ENCODE measurements at places on chromosomes 12 and 14.

- DNase-seq: peak; percentile 56
Observed at GRCh38 chr14:44149597-44149996, 357.5 kb downstream of the FSCB start.

DNA sequence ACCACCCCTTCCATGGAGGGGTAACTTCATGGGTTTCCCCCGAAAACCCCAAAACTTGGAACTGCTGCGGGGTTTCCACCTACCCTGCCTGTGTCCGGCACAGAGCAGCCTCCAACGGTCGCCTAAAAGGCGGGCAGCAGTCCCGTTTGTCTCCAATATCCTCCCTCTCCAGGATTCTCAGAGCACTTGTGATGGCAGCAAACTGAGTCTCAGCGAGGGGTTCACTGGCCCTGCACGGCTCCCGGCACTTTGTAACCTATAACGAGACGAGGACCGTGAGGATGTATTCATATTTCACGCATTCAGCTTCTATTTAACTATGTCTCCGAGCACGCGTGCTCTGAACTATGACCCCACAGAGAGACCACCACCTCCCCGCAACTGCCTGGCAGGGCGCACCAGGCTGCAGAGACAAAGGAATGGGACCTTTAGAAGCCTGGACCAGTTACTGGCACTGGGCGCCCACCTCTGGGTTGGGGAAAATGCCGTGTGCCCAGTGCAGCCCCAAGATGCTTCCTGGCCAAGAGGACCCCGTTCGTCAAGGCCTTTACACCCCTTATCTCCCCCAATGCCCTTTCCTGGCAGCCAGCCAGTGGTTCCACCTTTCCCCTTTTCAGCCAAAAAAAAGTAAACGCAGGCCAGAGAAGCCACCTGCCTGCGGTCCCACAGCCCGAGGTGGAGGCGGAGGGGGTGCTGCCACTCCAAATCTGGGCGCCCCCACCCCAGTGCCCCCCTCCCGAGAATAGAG is 173.1 kb upstream of the RTL1 start:
- DNase-seq: no peak

- DNase-seq: no peak
Observed at GRCh38 chr12:89538897-89539296, 13.1 kb upstream of the POC1B start.

DNA sequence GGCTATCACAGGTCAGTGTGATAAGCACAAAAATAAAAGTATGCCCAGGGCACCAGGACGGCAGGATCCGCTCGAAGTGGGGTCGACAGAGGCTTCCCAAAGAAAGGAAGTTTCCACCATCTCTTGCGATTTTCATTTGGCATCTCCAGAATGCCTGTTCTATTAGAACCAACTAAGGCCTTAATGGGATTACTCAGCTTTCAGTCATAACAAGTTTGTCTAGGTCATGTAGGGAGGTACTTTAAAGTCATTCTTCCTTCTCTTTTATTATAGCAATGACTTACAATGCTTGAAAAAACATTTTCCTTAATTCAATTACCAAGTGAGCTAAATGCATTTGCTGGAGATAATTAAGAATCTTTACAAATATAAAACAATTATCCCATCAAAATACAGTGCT is 83.6 kb upstream of the DIO3 start:
- no peak for DNase-seq

- DNase-seq: no peak
Observed at GRCh38 chr14:37140176-37140575, 32.2 kb downstream of the SLC25A21 start.

GRCh38 chr14:102241147-102241546 is 63.8 kb downstream of the MOK start:
- no peak for DNase-seq

DNA sequence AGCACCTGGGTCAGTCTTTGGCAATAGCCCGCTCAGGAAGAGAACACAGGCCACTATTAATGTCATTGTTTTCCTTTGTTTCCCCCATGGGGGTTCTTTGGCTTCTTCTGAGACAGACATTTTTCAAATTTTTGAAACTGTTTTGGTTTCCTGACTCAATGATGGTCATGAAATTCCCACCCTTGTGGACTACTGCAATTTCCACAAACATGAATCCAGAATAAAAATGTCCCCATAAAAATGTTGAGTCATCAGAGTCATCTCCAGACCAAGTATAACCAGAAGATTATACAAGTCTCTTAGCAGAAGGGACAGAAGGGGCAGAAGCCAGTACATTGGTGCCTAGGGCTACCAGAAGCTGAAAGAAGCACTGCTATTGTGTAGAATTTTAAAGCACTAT is 29.1 kb downstream of the SLCO1A2 start:
- no peak for DNase-seq

- DNase-seq: no peak
Observed at GRCh38 chr12:88388566-88389540, 191.4 kb downstream of the KITLG start.

DNA sequence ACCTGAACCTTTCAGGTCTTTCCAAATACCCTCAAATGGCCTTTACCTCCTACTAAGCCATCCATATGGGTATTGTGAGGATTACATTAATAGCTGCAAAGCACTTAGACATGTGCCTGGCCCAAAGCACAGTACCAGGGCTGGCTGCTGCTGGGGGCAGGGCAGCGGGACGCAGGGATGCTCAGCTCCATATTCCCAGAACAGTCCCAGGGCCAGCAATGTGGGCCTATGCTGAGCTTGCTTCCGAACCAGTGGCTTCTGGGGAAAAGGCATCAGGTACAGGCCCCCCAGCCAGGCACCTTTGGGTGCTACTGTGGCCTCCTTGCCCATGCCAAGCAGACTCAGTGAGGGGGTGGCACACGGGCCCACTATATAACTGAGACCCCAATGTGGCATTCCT is 10.4 kb downstream of the ACTN1 start:
- no peak for DNase-seq

- no peak for DNase-seq
Observed at GRCh38 chr12:55659486-55660385, 23.0 kb downstream of the OR10P1 start.

GRCh38 chr12:5806371-5807089 is 138.5 kb downstream of the ANO2 start:
- no peak for DNase-seq

- DNase-seq: no peak
Observed at GRCh38 chr14:70256601-70257000, 67.8 kb upstream of the SLC8A3 start.

GRCh38 chr14:92135269-92135668 is 13.5 kb downstream of the CPSF2 start:
- no peak for DNase-seq

- no peak for DNase-seq
Observed at GRCh38 chr12:106227641-106228319, 20.0 kb downstream of the CKAP4 start.

- DNase-seq: no peak
Observed at GRCh38 chr12:43143278-43143677, 408.7 kb downstream of the ADAMTS20 start.

- no peak for DNase-seq
Observed at GRCh38 chr12:88299567-88300101, 157.5 kb downstream of the TMTC3 start.

GRCh38 chr14:84065811-84066210 is 1464.1 kb upstream of the FLRT2 start:
- no peak for DNase-seq

DNA sequence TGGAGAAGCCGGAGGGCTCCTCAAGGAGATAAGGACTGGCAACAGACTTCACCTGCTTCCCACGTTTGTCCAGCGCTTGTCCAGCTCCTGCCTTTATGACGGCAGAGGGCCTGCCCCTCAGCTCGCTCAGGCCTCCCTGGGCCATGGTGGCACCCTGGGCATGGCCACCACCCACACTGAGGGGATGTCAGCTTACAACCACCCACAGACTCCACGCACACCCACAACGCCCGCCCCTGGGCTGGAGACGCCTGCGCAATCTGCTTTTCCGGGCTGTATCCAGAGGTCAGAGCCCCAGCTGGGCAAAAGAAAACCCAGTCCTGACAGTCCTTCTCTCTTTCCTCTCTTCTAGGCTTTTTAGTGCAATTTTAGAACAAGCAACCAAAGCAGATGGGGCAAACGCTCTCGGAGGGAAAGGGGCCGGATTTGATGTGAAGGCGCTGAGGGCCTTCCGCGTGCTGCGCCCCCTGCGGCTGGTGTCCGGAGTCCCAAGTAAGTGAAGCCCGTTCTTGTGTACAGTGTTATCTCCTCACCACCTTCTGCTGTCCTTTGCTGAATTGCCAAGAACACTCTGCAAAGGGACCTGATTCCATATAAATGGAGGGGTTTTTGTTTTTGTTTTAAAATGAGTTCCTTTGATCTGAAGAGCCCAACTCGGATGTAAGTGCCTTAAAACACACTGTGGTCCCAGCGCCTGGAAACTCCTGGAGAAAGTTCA is 337.4 kb upstream of the FKBP4 start:
- no peak for DNase-seq

- DNase-seq: no peak
Observed at GRCh38 chr14:68491793-68492192, 301.1 kb downstream of the ZFP36L1 start.

- no peak for DNase-seq
Observed at GRCh38 chr12:76264611-76265012, 83.6 kb downstream of the BBS10 start.

DNA sequence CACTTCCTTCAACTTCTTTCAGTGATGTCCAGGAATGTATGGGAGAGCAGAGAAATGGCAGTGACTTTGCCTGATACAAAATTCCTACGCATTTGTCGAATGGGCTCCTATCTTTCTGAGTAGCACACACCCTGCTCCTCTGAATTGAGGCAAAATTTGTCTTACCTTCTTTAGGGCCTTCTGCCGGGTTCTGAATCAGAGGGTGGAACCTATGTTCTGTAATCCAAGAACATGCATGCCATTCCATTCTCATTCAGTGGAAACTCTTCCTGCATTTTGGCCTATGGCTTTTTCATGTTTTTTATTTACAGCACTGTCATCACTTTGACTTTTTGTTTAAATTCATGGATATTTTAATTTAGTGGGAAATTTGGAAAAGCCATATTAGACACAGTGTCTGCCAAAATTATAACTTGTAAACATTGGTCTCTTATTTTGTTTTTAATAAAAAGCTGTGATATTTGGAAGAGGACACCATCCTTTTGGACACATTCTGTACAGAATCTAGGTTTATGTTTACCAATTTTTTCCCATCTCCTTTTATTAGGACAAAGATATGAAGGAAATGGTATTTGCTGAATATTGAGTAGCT is 402.2 kb upstream of the FAR2 start:
- DNase-seq: no peak

- peak; percentile 54 for DNase-seq
Observed at GRCh38 chr12:50986966-50987737, 34.8 kb downstream of the HIGD1C start.

DNA sequence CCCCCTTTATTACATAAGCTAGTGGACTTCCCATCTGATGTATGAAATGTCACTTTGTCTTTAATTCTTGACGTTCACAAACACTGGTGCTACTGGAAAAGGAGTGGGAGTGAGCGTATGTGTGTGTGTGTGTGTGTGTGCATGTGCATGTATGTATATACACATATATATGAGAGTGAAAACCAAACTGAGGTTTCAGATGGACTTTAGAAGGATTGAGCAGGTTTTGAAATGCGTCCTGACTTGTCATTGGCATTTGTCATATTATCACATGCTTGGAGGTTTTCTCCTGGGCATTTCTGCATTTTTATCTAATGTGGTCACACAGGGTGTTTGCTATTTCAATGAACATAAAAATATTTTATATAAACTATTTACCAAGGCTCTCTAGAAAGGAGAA is 1085.9 kb downstream of the BCL11B start:
- DNase-seq: no peak

DNA sequence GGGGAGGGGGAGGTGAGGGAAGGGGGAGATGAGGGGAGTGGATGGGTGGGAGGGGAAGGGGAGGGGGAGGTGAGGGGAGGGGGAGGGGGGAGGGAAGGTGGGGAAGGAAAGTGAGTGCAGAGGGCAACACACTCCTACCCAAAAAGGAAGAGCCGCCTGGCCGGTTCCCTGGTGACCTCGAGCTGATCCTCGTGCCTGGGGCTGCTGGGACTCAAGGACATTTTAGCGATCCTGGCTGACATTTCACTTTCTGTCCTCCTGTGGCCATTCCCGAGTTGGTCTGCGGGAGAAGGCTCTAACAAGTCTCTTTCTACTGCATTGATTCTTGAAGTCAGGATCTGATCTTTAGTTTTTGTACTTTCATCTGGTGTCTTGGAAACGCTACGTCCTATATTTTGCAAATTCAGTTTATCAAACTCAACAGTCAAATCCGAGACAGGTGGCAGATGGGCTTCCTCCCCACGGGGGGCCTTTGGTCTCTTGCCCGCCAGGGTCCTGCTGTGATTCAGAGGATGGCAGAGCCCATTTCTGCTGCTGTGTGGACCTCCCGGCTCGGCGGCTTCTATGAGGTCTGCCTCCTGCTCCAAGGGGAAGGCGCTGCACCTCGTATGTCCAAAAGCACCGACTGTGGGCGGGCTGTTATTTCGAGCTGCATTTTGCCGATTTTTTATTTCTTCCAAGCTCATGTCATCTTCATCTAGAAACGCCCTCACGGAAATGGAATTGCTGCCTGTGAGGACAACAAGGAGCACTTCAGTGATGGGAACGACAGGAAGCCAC is 19.1 kb downstream of the PGAM5 start:
- no peak for DNase-seq

DNA sequence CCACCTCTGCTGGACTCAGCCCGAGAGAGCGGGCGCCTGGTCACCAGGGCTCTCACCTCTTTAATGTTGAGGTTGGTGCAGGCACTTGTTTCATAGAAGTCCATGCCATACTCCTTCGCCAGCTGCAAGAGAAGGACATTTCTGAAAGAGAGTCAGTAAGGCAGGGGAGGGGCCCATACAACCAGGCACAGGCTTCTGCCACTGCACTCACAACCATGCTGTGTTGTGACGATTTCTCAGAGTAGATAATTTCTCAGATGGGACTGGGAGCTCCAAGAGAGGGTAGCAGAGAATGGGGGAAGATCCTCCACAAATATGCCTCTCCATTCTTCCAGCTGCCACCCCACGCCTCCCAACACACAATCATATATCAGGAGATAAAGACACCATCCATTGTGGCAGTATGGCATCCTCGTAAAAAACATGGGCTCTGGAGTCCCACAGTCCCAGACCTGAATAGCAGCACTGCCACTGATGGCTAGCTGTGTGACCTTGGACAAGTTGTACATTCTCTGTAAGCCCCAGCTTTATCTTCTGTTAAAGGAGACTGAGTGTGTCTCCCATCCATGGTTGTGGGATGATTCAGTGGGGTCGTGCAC is 6.2 kb upstream of the GPX2 start:
- no peak for DNase-seq

GRCh38 chr14:103386713-103387329 is 1.6 kb downstream of the MARK3 start:
- no peak for DNase-seq

GRCh38 chr12:47805417-47805816 is 14.3 kb downstream of the HDAC7 start:
- no peak for DNase-seq

GRCh38 chr14:100534528-100535286 is 52.5 kb downstream of the BEGAIN start:
- no peak for DNase-seq

GRCh38 chr12:113097716-113098440 is 37.7 kb downstream of the RASAL1 start:
- DNase-seq: no peak

GRCh38 chr14:106044949-106045596 is 518.7 kb downstream of the TMEM121 start:
- DNase-seq: peak; percentile 27

GRCh38 chr14:93008381-93008780 is 85.4 kb downstream of the CHGA start:
- DNase-seq: no peak

Data from NT2/D1 (cell line).